ENCODE measurements at places on chromosomes 6 and 20. TPM values are rescaled to one million over a fixed set of nuclear protein-coding genes. Genes with fewer than 3 reads are reported as not detected.

Gene HLA-DMB
- 59.0 TPM for total RNA-seq

Gene CPXM1
- total RNA-seq: 25.8 TPM

DNA sequence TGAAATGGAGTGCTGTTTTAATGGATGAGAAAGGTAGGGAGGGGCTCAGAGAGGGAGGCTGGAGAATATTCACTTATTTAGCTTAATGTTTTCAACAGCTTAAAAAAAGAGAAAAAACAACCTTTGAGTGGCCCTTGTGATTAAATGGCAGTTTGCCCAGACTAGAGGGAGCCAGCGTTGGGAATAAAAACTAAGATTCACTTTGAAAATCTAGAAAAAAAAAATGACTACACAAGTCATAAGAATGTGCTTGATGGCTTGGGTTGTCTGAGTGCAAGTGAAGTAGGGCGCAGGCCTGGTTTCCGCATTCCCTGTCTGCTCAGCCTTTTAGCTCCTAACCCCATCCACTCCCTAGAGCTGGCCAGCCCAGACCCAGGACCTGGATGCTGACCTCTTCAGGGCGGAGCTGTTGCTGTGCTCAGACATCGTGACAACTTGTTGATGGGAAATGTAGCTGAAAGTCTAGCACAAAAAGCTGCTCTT lies 28.9 kb downstream of the UTRN start:
- peak; percentile 83 for DNase-seq

DNA sequence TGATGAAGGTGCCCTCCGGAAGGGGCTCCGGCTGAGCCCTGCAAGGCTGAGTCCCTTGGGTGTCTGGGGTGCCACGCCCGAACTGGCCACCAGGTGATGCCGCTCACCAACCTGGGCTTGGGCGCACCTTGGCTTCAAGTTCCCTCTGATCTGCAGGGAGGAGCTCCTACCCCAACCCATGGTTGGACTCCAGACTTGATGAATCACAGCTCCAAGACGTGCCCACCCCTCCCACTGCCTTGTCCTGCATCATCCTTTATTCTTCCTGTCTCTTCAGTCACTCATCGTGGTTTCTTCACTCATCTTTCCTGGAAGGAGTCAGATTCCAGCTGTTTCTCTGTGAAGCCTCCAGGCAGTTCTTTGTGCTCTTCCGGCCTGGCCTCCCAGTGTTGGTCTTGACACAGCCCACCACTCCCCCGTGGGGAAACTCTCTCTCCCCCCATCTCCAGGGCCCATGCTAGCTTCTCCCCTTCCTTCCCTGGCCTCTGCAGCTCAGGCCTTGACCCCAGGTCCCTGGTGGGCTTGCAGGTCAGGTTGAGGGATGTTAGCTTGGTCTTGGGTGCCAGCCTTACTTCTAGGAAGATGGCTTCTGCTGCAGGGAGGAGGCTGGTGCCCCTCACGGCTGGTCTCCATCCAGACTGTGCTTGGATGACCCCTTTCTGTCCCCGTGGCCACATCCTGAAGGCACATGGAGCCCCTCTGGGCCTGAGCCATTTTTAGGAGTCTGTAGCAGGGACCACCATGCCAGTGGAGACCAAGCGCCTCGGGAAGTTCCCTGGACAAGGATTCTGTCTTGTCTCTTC lies 2.6 kb upstream of the ZBP1 start:
- no peak for DNase-seq

- no peak for DNase-seq
Measured at GRCh38 chr6:129621252-129621651, 88.7 kb downstream of the ARHGAP18 start.

- no peak for DNase-seq
Measured at GRCh38 chr6:37212268-37212667, 42.3 kb downstream of the PIM1 start.

- DNase-seq: no peak
Measured at GRCh38 chr6:55726144-55726543, 147.2 kb upstream of the HMGCLL1 start.

DNA sequence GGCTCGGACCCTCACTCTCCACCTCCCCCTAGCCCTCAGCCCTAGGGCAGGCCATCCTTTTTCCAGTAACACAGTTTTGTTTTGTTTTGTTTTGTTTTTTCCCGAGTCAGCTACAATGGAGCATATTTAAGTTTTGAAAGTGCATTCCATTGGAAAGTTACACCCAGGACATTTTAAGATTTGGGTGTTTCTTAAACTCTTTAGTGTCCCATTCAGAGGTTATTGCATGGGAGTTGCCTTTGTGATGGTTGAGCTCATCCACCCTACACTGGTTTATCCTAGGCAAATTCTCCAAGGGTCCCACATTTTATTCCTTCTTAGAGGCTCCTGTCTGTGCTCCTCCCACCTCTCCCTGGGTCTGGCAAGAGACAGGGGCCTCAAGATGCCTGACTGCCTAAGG lies 58.9 kb downstream of the THBS2 start:
- no peak for DNase-seq
